ENCODE measurements at places on chromosomes 2 and 18.

GRCh38 chr2:99670768-99671734 lies 181.2 kb upstream of the REV1 start:
- no peak for DNase-seq

- DNase-seq: no peak
These were observed 392.2 kb downstream of the ARHGAP15 start for GRCh38 chr2:143521396-143521795.

GRCh38 chr2:230678451-230678850 lies 34.2 kb upstream of the CAB39 start:
- DNase-seq: no peak

- DNase-seq: no peak
These were observed 126.9 kb upstream of the DAPL1 start for GRCh38 chr2:158668001-158668765.

DNA sequence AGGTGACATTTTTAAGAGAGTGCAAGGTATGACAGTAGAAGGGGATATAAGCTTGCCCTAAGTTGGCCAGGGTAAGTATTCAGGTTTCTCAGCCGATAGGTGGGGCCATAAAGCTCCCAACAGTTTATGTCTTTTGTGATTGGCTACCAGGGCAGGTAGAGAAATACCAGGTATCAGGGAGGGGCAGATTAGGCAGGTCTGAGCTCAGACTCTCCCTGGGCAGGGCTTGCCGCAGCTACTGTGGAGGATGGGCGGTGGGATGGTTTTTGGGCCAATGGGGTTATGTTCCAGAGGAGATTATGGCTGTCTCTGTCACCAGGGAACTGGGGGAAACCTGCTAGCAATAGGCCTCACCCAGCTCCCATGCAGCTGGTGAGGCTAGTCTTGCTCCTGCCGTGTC lies 211.6 kb downstream of the PTH2R start:
- DNase-seq: no peak

All from activated gamma-delta T cell treated with Interleukin-2 at 50 U/mL for 16 hours (primary cell).